Uterus (tissue), 4 donors: ENCODE measurements at places on chromosomes 11 and 22.
A peak's percentile ranks its signal among the peaks of the same experiment; 100 is the strongest.

DNA sequence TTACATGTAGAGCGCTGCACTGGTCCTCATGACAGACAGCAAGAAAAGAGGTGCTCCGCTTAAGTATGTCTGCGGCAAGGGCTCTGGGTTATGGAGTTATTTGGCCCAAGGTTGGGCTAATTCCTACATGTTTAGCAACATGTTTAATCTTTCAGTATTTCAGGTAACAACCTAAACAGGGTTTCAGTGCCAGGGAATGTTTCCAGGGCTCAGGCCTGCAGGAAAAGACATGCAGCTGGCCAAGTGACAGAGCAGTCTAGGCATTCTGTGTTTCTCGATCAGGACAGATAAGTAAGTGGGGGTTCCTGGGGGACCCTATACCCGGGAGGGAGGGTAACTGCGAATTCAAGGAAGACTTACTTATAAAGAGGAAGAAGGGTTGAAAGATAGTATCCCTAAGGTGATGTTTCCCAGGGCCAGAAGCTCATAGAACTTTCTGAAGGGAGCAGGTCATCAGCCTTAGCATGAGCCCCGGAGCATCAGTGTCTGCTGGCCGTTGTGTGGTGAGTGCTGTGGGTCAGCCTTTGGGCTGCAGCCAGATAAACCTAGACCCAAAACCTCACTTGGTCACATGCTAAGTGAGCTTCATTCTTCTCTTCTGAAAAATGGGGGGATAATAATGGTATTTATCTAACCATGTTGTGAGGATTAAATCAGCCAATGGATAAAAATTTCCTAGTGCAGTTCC lies 18.4 kb downstream of the KCNJ5 start:
- no peak for DNase-seq

DNA sequence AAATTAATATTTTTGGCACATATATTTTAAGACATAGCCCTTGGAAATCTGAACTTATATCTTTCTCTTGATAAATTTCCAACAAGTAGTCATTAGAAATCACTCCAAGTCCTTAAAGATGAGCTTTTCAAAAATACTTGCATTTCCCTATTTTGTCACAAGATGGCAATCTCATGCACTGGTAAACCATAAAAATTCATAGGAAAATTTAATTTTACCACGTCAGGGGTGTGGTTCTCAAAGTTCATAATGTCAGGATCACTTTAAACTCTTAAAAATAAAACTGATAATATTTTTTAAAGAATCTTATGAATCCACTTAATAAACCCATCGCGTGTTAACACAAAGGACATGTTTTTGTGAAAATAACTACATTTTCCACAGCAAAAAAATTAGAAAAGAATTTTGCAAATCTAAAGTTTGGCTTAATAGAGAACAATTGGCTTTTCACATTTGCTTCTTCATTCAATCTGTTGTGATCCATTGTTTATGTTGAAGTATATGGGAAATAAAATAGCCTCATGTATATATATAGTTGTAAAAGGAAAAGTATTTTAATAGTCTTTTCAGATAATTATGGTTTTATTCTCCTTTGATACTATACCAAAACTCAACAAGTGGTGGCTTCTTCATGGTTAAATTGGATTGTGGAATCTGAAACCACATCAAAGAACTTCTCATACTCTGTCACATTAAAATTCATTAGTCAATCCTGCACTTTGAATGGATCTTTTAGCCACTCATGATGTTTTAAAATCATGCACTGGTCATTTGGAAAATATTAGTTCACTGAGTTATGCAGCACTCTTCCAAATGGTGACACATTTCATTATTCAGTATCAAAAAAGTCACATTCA lies 169.1 kb downstream of the CADM1 start:
- no peak for DNase-seq

- no peak for DNase-seq
These were observed 29.4 kb upstream of the RRAS2 start for GRCh38 chr11:14388352-14388751.

GRCh38 chr11:8709002-8709672 lies 26.5 kb downstream of the RPL27A start:
- peak; percentile 97 for DNase-seq

- DNase-seq = no peak
These were observed 1.3 kb upstream of the ZDHHC8 start for GRCh38 chr22:20130319-20130718.

GRCh38 chr11:124611064-124611463 lies at the start of gene PANX3:
PANX3 (plus strand) TSS chr11:124611428; CDS start chr11:124611557, 129 bp downstream.
- DNase-seq = no peak

GRCh38 chr11:73028611-73029010 lies 113.5 kb downstream of the FCHSD2 start:
- no peak for DNase-seq

GRCh38 chr22:31537019-31537535 lies 40.7 kb downstream of the SFI1 start:
- DNase-seq = no peak

- DNase-seq = no peak
These were observed 8.8 kb downstream of the MAJIN start for GRCh38 chr11:64963072-64963631.

GRCh38 chr11:63858628-63859550 lies 20.0 kb downstream of the MARK2 start:
- DNase-seq = peak; percentile 39

DNA sequence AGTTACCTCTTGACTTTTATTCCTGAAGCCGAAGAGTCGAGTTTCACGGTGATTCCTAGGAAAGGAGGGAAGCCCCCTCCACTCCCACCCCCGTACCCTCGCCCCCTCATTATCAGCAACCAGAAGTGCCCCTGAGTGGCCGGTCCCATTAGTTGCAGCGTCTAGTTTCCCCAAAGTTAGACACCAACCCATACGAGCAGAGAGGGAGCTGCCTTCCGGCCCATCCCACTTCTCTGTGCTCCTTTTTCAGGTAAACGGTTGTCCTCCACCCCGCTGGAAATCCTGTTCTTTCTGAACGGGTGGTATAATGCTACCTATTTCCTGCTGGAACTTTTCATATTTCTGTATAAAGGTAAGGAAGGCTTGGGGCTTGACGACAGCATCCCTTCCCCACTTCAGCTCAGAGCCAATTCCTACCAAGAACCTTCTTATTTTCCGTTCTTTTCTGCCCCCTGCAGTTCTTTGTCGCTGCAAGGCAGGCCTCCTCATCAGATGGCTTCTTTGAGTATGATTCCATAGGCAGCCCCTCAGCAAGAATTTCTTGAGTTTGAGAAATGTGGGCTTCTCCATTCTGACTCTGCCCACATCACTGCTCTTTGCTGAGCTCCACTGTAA lies 701 bp downstream of the TMEM216 start:
- DNase-seq = no peak

GRCh38 chr22:49768077-49768910 lies 59.4 kb downstream of the BRD1 start:
- DNase-seq = no peak

DNA sequence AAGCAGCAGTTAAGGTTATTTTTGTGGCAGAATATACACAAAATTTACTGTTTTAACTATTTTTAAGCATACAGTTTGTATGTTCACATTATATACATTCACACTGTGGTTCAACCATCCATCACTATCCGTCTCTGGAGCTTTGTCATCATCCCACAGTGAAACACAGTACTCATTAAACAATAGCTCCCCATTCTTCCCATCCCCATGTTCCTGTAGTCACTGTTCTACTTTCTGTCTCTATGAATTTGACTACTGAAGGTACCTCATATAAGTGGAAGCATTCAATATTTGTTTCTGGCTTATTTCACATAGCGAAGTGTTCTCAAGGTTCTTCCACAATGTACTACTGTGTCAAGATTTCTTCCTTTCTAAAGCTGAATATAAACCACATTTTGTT lies 32.6 kb downstream of the ZBTB44 start:
- no peak for DNase-seq

DNA sequence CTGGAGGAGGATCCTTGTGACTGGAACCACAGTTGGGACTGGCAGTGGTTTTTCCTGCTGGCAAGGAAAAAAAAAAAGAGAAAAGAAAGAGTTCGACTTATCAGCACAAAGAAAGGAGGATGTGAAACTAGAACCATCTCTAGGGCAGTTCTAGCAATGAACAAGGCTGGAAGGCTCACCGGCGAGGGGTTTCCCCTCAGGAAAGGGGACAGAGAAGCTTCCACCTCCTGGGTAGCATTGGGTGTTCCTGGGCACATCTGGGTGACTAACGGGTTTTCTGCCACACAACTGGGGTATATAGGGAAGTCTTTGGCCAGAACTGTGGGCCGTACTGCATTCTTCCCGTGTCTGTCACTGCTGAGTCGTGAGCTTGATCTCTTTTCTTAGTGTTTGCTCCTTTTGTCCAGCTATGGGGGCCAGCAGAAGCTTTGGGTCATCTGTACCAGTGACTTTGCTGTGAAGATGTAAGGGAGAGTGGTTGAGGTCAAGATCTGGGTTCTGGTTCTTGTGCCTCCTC lies 109.4 kb upstream of the OR4B1 start:
- DNase-seq = no peak

DNA sequence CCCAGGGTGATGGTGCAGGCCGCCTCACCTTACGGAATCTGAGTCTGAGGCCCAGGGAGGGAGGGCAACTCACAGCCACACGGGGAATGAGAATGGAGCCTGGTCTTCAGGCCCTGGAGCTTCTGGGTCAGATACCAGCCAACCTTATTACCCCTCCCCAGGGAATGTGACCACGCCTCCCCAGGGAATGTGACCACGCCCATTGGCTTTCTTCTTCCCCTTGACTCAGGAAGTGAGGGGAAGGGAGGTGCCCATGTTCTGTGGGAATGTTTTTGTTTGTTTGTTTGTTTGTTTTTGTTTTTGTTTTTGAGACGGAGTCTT lies 57.5 kb upstream of the RBFOX2 start:
- DNase-seq = no peak

GRCh38 chr22:24023204-24023789 lies 12.2 kb downstream of the CABIN1 start:
- no peak for DNase-seq

DNA sequence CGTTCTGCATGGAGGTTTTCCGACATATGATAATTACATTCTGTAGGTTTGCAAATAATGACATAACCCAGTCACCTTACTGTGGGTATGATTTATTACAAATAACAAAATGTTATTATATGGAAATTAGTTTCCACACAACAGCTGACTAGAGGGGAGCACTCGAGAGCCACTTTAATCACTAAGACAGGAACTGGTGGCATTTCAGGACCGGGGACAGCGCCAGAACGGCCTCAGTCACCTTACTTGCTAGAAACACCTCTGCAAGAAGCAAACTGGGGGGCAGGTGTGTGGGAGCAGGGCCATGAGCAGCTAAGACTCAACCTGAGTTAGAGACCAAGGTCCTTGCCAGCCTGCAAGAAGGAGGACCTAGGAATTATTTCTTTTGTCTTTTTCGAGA lies 199.9 kb downstream of the DSCAML1 start:
- no peak for DNase-seq

DNA sequence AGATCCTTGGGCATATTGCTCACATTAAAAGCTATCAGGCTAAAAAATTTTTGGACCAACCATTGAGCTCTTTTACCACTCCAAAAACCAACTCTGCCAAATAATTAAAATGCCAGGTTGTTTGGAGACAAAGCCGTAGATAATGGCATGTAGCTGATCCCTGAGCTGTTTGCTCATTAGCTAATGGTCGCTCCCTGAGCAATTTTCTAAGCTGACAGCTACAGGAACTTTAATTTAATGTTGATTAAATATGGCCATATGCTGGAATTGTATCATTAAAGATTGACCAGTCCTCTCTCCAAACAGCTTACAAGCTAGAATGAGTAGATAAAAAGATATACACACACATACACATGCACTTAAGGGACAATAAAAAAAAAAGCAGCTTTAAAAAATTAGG lies 216.2 kb upstream of the ARHGAP20 start:
- no peak for DNase-seq

- no peak for DNase-seq
These were observed 540 bp downstream of the MEN1 start for GRCh38 chr11:64809781-64810241.

DNA sequence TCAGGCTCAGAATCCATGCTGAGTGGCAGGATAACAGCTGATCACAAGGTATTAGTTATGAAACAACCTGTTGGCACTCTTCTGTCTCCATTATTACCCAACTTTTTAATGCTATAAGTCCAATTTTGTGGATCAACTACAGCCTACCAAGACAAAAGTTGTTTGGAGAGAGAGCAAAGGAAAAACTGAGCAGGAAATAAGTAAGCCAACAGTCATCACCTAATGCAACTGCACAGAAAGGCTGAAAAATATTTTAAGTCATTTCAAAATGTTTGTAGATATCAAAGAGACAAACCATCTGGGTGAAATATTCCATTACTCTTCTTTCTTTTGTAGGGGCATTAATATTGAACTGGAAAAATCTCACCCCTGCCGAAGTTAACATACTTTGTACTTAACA lies 41.6 kb downstream of the FDX1 start:
- no peak for DNase-seq

DNA sequence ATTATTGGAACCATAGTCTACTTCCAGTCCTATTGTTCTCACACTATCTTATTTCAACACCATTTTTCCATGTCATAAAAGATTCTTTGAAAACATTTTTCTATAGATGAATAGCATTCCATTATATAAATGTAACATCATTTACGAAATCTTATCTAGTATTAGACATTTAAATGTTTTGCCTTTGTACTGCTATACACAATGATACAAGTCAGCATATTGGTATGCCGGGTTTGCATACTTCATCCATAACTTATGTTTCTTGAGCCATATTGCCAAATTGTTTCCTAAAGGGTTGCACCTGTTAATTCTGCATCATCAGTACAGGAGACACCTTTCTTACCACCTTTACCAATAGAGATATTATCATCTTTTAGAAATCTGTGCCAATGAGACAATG lies 68.2 kb downstream of the SYT13 start:
- DNase-seq = no peak

DNA sequence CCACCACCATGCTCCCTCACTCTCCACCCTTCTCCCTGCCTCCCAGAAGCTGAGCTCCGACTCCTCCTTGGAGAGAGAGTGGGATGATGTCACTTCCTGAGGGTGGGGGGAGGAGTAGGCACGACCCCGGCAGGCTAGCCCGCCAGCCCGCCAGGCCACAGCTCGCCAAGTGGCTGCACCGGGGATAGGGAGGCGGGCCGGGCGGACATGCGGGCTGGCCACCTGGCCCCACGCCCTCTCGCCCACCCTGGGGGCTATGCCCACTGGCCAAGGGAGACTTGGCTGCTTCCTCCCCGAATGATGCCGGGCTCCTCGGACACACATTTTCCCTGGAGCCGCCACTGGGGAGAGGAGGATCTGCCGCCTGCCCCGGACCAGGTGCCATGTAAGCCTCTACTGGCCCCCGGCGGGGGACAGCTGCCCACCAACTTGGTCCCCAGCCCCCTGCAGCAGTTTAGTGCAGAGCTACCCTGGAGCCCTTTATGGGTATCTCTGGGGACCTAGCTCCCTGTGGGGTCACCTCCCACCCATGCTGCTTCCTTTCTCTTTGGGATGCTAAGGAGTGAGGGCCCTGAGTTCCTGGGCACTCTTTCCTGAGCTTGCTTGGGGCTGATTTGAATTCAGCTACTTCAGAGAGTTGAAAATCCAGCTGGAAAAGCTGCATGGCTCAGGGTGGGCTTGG lies 33.7 kb upstream of the MYRF start:
- DNase-seq = peak; percentile 78
